ENCODE measurements at places on chromosomes 13 and 19.

DNA sequence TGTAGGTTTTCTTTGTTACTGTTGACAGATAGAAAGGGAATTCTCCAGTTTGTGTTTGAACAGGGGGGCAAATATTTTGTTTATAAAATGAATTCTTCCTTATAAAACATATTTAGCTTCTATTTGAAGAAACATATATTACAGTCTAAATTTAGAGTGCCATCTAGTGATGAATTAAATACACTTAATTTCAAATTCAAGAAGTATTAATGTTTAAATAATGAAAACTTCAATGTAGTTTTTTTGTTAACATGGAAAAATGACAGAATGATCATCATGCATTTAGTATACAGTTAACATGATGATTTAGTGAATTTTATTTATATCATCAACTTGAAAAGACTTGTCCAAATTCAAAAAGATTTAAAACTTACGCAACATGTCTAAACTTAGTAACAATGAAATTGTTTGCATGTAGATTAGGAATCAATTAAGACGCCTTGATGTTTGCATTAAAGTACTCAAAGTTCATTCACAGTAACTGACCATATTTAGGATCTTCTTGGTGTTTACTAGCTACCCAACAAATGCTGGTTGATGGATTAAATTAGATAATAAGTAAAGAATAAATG is 765.9 kb upstream of the SLITRK1 start:
- no peak for DNase-seq

DNA sequence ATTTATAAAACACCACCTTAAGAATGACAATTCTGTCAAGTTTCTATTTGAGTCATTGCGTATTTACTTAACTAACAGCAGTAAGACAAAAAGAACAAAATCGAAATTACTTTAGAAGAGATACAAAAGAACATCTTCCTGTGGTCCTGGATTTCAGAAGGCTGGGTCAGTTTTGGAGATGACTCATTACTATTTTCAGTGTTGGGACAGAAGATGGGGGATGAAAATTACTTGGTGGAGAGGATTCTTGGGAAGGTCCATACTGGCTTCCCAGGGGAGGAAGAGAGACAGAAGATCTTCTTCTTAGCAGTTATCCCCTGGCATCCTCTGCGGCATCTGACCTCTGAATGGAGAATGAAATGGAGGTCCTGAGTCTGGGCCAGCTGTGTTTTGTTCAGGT is 33.5 kb upstream of the CSNK1A1L start:
- DNase-seq, result no peak

- DNase-seq, result no peak
Observed at GRCh38 chr19:616747-617526, 16.4 kb downstream of the POLRMT start.

DNA sequence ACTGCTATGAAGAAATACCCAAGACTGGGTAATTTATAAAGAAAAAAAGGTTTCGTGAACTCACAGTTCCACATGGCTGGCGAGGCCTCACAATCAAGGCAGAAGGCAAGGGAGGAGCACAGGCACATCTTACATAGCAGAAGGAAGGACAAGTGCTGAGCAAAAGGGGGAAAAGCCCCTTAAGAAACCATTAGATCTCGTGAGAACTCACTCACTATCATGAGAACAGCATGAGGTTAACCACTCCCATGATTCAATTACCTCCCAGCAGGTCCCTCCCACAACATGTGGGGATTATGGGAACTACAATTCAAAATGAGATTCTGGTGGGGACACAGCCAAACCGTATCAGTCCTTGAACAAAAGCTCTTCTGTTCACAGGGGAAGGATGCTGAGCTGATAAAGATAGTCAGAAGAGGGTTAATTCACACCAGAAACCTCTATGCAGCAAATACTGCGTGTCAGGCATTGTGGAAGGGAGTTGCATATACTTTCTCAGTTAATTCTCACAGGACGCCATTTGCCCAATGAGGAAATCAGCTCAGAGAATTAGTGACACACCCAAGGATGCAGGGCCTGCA is 246.2 kb downstream of the FOXO1 start:
- no peak for DNase-seq

DNA sequence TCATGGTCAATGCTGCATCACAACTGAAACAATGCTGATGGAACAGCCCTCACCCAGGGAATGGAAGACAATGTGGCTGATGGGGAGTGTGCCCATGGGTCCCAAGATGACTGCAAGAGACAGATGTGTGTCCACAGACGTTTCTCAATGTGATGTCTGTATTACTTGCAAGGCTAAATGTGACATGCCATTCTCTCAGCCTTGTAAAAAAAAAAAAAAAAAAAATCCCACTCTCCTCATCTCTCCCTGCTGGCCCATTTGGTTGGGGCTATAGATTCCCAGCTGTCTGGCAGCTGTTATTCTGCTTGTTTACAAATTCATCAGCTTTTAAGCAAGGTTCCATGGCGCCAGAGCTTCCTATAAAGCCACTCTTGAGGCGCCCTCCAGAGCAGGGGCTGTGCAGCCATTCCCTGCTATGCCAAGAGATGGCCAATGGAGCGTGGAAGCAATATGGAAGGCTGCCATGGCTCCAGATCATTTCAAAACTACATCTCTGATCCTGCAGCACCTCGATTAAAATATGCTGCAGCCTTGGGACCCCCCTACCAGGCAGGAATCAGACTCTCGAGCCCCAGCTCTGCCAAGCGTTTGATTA is 294.8 kb downstream of the FOXO1 start:
- no peak for DNase-seq

- DNase-seq, result no peak
Observed at GRCh38 chr13:39483326-39483725, 119.7 kb downstream of the LHFPL6 start.

GRCh38 chr13:48559638-48560320 is 26.9 kb upstream of the RCBTB2 start:
- no peak for DNase-seq

DNA sequence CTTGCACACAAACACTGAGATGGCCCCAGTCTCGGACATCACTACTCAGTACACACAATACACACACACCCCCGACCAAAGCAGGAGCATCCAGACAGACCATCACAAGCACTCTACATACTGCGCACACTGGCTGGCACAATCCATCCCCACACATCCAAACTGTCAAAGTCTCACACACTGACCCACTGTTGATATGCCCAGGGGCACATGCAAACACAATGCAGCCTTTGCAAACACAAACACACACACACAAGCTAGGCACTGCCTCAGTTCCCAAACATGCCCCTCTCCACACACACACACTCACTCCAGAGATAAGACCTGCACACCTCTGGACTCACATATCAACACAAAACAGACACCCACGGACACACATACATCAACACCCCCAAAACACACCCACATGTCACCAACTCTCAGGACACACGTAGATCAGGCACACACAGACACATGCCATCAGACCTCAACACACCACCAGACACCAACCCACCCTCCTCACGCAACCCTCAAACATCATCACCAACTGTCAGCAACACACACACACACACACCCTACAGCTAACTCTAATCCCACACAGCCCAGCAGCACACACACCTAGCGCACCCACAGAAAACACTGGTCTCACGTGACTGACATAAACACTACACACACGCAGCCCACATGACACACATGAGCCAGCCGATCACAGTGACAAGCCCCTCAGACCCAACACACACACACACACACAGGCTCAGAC is 1.9 kb downstream of the BBC3 start:
- DNase-seq, result no peak

GRCh38 chr13:50581586-50582196 is 261.8 kb downstream of the DLEU7 start:
- no peak for DNase-seq

- no peak for DNase-seq
Observed at GRCh38 chr19:36417752-36418286, 625 bp downstream of the ZFP82 start.

- DNase-seq, result no peak
Observed at GRCh38 chr19:36110487-36111199, at the start of gene OVOL3. OVOL3 (plus strand) TSS chr19:36111143; CDS start chr19:36111203, 60 bp downstream.

- no peak for DNase-seq
Observed at GRCh38 chr19:40304306-40304705, 19.2 kb upstream of the AKT2 start.

DNA sequence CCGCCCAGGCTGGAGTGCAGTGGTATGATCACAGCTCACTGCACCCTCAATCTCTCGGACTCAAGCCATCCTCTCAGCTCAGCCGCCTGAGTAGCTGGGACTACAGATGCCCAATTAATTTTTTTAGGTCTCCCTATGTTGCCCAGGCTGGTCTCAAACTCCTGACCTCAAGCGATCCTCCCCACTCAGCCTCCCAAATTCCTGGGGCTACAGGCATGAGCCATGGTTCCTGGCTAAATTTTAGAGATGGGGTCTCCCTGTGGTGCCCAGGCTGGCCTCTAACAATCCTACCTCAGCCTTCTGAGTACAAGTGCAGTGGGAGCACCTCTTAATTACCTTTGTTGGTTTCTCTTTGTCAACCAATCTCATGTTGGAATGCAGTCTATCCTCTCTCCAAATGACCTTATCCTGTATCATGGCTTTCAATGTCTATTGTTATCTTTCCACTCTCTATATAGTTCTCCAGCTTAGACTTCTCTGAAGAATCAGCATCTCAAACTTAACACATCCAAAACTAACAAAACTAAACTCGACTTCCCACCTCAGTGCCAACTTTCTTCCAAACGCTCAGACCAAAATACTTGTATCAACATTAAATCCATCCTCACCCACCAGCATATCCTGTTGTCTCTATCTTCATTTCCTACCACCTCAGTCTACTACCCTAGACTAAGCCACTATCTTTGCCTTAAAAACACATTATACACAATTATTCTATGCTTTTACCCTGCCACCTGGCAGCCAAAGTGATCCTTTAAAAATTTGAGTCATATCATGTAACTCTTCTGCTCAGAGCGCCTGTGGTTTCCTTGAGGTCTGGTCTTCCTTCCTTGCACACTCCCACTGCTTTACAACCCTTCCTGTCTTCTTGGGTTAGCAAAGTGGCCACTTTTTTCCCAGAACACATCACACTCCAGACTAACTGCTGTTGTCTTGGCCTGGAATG is 6.7 kb downstream of the TPT1 start:
- DNase-seq, result no peak

GRCh38 chr13:48624016-48624415 is 29.7 kb upstream of the CYSLTR2 start:
- DNase-seq, result no peak

- no peak for DNase-seq
Observed at GRCh38 chr19:39828654-39829032, 5.3 kb downstream of the DYRK1B start.

DNA sequence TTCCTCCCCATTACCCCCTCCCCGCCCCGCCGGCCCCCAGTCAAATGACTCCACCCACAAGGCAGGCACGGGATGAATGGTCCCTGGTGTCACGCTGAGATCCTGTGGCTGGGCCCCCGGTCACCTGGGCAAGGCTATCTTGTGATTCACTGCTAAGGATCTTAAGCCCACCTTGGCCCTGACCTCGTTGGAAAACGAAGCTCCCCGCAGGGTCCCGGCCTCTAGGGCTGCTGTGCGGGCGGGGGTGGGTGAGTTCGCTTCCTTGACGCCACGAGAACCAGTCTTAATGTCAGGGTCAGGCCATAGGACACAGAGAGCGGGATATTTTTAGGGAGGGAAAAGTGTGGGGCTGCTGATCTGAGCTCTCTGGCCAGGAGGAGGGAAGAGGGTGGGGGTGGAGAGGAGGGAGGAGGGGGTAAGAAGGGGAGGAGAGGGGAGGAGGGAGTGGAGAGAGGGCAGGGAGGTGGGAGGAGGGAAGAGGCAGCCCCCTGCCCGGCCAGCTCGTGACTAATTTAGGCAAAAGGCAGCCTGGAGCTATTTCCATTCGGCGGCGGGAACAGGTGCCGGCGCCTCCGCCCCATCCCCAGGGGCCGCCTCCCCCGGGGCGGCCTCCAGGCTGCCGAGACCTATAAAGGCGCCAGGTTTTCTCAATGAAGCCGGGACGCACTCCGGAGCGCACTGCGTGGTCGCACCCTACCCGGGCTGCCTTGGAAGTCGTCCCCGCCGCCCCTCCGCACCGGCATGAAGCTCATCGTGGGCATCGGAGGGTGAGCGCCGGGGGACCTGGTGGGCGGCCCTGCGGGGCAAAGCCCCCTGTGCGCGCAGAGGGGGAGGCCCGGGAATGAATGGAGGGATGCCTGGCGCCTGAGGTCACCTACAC is at the start of gene NMRK2:
Gene NMRK2 (plus strand): TSS at position 139 of the 880 bp plus-strand sequence. CDS start 603 bp downstream, at position 742.
- DNase-seq, result no peak

DNA sequence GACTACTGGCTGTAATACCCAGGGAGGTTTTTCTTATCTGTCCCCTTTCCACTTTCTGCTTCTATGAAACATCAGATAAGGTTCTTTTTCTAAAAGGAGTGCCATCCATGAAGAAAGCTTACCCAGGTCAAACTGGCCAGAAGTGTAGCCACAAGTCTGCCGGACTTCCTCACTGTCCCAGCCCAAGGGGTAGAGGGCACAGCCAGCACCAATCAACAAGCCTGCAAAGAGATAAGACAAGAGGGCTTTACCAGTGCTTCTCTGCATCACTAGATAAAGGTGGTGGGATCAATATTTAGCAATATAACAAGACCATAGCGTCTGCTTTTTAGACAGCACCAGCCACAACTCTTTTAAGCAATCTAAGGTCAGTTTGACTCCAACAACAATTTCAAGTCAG is 224.7 kb downstream of the LHFPL6 start:
- DNase-seq, result no peak

GRCh38 chr13:79311386-79311785 is 94.7 kb downstream of the RBM26 start:
- DNase-seq, result no peak

DNA sequence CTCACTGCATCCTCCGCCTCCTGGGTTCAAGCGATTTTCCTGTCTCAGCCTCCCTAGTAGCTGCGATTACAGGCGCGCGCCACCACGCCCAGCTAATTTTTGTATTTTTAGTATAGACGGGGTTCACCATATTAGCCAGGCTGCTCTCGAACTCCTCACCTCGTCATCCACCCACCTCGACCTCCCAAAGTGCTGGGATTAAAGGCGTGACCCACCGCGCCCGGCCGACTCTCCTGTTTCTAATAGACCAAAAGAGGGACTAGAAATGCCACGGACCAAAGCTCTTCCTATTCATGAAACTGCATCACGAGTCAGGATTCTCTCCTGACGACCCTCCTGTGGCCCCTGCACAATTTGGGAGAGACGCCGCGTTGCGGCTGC is 563 bp downstream of the ZNF43 start:
- DNase-seq, result no peak

GRCh38 chr13:40215311-40215710 is 451.1 kb downstream of the FOXO1 start:
- no peak for DNase-seq

DNA sequence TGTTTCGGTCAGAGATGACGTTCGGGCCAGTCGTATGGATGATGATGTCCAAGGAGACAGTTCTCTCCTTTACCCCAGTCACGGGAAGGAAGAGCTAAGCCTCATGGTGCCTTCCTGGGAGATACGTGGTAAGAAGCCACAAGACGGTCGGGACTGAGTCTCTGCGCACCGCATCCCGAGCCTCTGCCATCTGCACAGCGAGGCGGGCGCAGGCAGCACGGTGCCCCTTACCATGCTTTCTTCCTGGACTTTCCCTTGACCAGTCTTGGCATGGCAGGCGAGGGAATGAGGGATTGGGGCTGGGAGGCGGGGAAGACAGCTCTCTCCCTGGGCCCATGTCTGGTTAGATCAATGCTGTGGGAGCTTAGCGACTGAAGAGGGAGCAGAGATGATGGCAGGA is 10.1 kb upstream of the LAIR2 start:
- DNase-seq, result no peak

- no peak for DNase-seq
Observed at GRCh38 chr19:51251468-51251820, 564 bp downstream of the SIGLECL1 start.

- DNase-seq, result no peak
Observed at GRCh38 chr13:50715402-50716146, 127.9 kb downstream of the DLEU7 start.

- no peak for DNase-seq
Observed at GRCh38 chr19:30686826-30687566, 314.8 kb downstream of the ZNF536 start.

GRCh38 chr13:32205431-32206096 is 109.6 kb downstream of the ZAR1L start:
- peak; percentile 42 for DNase-seq
